ENCODE measurements at places on chromosomes 3 and 15.

GRCh38 chr3:111539351-111540331 is 2.4 kb upstream of the CD96 start:
- peak; percentile 61 for DNase-seq

- no peak for DNase-seq
Measured at GRCh38 chr15:79035111-79035601, 55.4 kb downstream of the RASGRF1 start.

GRCh38 chr3:23518441-23518840 is 287.3 kb upstream of the UBE2E1 start:
- DNase-seq: no peak

DNA sequence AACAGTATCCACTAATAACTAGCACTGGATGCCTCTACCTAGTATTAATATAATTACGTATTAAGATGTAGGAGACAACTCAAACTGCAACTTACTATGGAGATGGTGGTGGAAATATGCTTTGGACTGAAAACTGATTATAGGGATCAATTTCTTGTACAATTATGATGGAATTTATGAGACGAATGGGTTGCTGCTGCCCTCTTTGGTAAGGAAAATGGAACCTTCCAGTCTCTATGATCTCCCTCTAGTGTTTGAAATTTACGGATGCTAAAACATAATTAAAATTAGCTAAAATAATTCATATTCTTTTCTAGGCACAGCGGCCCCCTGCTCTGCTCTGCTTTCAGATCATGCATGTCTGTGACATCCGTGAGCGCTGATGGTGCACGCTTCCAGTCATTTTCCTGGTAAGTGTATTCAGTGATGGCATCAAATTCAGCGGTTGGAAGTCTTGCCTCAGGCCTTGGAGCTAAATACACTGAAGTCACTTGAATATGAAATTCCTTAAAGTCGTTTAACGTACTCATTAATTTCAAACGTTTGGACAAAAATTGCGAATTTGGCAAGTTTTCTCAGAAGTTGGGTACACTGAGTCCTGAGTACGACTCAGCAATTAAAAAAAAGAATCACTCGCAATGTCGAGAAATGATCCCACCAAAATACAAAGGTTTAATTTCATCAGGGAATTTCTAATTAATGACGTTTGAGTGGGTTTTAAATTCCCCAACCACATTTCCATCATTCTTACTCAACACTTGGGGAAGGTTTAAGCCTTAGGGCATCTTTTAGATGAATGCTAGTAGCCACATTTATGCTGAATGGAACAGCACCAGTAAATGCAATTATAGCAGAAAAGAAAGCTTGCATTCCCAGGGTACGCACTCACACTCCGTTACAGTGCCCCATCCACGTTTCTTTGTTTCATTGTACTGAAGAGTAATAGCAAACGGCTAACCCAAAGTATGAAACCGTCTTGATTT is 132.6 kb downstream of the NR2F2 start:
- no peak for DNase-seq

- DNase-seq: peak; percentile 36
Measured at GRCh38 chr3:149808209-149808829, 4.7 kb upstream of the RNF13 start.

DNA sequence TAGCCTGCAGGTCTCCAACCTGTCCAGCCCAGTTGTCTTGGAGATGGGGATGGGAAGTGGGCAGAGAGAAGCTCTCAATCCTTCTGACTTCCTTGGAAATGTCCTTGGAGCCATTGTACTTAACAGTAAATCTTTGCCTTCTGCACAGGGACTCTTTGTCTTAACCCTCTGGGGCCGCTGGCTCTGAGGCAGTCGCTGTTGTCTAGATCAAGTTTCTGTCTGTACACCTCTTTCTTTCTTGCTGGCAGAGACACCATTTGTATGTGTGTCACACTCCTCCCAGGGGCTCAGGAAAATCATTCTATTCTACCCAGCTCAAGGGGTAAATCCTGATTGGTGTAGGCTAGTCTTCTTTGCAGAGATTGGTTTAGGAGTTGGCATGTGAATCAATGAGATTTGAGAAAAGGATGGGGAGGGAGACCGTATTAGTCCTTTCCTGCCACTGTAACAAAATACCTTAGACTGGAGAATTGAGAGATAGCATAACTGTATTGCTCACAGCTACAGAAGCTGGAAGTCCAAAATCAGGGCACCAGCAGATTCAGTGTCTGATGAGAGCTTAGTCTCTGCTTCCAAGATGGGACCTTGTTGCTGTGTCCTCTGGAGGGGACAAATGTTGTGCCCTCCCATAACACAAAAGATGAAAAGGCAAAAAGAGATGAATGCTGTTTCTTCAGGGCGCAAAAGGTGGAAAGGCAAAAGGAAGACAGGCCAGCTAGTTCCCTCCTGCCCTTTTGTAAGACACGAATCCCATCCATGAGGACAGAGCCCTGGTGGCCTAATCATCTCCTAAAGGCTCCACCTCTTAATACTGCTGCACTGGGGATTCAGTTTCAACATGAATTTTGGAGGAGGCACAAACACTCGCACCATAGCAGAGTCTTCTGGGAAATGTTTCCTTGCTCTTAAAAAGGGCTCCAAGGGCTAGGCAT is 66.3 kb downstream of the PPCDC start:
- DNase-seq: no peak

- no peak for DNase-seq
Measured at GRCh38 chr3:149621218-149622005, 36.4 kb downstream of the WWTR1 start.

DNA sequence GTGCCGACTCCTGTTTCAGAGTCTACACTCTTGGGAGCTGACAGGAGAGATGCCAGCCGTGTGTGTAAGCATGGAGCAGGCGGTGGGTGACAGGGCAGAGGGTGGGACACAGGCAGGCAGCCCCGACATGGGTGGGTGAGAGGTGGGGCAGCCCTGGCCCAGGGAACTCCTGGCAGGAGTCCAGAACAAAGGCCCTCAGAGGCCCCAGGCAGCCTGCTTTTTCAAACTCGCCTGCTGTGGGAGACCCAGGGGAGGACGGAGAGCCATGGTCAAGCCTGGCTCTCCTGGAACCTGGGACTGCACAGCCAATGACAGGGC is 29.3 kb upstream of the SLC41A3 start:
- DNase-seq: no peak

DNA sequence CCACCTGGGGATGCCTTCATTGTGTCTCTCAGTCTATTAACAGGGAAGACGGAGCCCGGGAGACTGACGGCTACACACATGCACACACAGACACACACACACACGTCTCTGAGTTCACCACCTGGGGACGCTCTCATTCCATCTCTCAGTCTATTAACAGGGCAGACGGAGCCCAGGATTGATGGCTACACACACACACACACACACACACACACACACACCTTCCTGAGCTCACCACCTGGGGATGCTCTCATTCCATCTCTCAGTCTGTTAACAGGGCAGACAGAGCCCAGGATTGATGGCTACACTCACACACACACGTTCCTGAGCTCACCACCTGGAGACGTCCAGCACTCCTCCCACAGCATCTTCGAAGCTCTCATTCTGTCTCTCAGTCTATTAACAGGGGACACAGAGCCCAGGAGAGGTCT is 143.9 kb downstream of the OR4M2 start:
- DNase-seq: no peak

- DNase-seq: no peak
Measured at GRCh38 chr3:33980252-33980651, 181.8 kb downstream of the PDCD6IP start.

DNA sequence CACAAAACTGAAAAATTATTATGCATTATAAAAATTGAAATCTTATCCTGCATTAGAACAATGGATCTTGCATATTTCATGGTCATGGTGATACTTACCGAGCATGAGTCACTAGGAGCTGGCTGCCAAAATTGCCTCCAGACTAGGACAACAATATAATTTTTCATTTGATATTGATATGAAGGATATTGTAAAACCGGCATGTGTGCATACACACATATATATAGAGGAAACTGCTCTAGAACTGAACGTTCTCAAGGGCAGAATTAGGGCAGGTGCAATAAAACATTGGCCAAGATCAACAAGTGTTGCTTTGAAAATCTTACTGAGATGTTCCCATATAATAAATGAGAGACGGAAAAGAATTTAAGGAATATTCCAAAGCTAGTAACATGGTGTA is 319.4 kb upstream of the POU1F1 start:
- no peak for DNase-seq

DNA sequence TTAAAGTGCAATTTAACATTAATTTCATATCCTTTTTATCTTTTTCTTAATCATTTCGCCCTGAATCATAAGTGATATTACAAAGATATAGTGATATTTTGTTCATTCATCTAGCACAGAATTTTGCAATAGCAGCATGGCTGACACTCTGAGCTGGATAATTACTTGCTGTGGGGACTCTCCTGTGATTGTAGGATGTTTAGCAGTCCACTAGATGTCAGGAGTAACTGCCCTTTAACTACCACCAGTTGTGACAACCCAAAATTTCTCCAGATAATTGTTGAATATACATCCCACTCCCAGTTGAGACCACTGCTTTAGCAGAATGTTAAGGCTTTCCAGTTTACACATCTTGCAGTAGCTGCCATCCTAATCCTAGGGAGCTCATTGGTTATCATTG is 196.8 kb upstream of the MBNL1 start:
- DNase-seq: peak; percentile 11

DNA sequence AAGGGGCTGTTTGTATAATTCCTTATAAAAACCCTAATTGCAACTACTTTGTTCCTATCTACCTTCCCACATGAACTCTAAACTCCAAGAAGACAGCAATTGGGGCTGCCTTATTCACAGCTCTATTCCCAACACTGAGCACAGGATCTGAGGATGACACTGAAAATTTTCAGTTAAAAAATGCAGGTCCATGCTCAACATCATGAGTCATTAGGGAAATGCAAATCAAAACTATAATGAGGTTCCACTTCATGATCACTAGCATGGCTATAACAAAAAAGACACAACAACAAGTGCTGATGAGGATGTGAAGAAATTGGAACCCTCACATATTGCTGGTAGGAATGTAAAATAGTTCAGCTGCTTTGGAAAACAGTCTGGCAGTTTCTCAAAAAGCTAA is 12.9 kb downstream of the SUMF1 start:
- DNase-seq: no peak

GRCh38 chr3:69665026-69665737 is 74.1 kb upstream of the MITF start:
- no peak for DNase-seq

DNA sequence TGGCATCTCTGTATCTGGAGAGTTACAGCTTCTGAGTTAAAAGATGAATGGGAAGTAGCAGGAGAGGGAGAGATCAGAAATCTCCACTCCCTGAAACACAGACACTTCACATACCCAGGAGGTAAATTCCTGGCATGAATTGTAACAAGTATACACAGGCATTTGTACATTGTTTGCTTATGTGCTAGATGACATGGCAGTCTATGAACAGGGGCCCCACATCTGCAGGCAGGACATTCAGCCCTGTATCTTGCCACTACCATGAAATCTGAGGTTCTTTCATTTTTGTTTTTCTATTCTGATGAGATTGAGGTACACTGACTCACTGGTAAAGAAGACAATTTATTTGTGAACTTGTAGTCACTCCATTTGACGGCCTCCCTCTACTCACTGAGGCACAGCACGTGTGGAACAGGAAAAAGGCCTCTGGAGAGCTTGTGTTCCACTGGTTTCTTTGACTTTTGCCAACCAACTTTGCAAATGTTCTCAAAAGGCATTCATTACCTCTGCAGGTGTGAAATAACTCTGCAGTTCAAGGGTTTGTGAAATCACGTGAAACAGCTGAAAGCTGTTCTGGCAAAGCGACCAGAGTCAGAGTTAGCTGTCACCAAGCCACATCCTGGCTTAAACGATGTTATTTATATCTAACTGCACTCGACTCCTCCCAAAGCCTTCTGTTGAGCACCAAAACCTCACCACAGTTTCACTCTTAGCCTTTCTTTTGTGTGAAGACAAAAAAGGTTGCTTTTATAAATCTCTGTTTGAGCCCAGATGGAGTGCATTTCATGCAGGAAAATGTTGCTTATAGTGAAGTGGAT is 401.3 kb upstream of the CFAP20DC start:
- DNase-seq: peak; percentile 68

- no peak for DNase-seq
Measured at GRCh38 chr15:76328958-76329357, 7.6 kb upstream of the ISL2 start.

DNA sequence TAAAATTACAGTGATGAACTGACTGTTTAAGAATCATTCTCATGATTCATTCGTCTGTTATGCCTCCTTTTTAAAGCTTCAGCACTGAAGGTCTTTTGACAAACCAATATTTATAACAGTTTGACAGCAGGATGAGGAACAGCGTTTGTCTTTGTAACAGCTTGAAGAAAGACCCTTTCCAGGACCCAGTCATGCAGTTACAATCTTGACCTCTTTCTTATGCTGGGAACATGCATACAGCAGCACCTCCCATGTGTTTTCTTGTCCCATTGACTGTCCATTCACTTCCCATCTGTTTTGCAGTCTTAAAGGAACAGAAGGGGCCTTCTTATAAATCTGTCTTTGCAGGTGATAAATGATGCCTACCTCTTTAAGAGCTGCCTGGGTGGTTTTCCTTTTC is 87.2 kb downstream of the OPA1 start:
- DNase-seq: no peak

DNA sequence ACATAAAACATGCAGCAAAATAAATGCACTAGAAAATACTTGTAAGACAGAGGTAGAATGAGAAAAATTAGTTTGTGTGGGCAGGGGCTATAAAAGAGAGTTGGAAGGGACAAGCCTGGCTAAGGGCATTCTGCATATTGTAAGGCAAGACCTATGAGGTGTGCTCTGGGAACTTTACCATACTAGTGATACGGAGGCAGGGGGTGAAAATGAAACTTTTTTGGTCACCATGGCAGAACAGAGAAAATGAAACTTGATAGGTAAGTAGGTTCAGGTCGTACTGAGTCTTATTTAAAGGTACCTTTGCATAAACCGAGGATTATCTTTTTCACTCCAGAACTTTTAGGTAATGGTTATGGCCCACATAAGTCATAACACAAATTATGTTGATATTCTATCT is 74.7 kb upstream of the ACKR4 start:
- DNase-seq: no peak

DNA sequence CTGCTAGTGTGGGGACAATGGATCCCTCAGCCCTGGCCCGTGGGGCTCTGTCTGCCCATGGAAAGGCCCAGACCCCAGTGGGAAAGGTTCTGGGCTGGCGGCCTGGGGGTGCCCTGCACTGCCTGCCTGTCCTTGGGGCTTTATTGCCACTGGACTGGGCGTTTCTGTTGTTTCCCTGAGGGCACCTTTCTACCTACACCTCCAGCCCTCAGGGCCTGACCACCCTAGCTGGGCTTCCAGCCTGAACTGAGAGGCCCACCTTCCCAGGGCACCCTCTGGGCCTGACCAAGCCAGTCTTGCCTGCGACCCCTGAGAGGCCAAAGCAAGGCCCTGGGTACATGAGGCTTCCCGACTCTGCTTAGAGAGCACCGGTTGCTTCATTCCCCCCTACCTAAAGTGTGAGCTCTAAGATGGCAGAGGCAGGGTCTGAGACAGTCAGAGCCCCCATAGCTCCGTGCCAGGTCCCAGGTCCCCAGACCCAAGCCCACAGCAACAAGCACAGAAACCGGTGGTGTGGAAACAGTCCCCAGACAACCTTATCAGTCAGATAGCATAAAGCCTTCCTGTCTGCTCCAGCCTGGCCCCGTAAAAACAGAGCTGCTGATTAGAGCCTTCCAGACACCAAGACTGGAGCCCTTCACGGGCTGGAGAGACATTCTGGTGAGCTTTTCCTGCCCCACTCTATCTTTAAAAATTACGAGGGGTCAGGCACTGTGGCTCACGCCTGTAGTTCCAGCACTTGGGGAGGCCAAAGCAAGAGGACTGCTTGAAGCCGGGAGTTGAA is 102.8 kb downstream of the CHSY1 start:
- no peak for DNase-seq

Data from stimulated activated naive CD8-positive, alpha-beta T cell treated with anti-CD3 and anti-CD28 coated beads, Interleukin-15, amount 100 ng/mL, for 72 hours (primary cell).